ENCODE measurements at places on chromosomes 12 and 14. TPM values are rescaled to one million over a fixed set of nuclear protein-coding genes. Genes with fewer than 3 reads are reported as not detected.

The POC1B gene
- 26.6 TPM for total RNA-seq

The TMEM30B gene
- 68.5 TPM for total RNA-seq

The TTC5 gene
- 9.6 TPM for total RNA-seq

The KCNA1 gene
- total RNA-seq: not detected

The HOXC6 gene
- total RNA-seq: not detected

The KRT7 gene
- 0.89 TPM for total RNA-seq

The STAC3 gene
- total RNA-seq: 2.0 TPM

The FSCB gene
- not detected for total RNA-seq

The SERPINA12 gene
- not detected for total RNA-seq

The PIWIL1 gene
- total RNA-seq: 0.31 TPM

The MMP14 gene
- 83.0 TPM for total RNA-seq

The LRRC10 gene
- not detected for total RNA-seq

The GPD1 gene
- total RNA-seq: 4.3 TPM

The CCDC196 gene
- total RNA-seq: 1.2 TPM

The PLEK2 gene
- 41.7 TPM for total RNA-seq

The KRT77 gene
- not detected for total RNA-seq

The CTSG gene
- total RNA-seq: 1.3 TPM

The P3H3 gene
- total RNA-seq: 6.3 TPM

The C12orf56 gene
- 0.24 TPM for total RNA-seq

The KRT6C gene
- total RNA-seq: not detected

The OR4N5 gene
- not detected for total RNA-seq

The KCNK10 gene
- 2.4 TPM for total RNA-seq

The DEGS2 gene
- 36.9 TPM for total RNA-seq

The LMO3 gene
- 14.2 TPM for total RNA-seq

The CLEC4A gene
- 1.3 TPM for total RNA-seq

The NGB gene
- total RNA-seq: not detected
